ENCODE measurements at places on chromosomes 4 and X. TPM values are rescaled to one million over a fixed set of nuclear protein-coding genes. Genes with fewer than 3 reads are reported as not detected.

GRCh38 chr4:61501812-61502211 is 301.7 kb downstream of the ADGRL3 start:
- no peak for DNase-seq

DNA sequence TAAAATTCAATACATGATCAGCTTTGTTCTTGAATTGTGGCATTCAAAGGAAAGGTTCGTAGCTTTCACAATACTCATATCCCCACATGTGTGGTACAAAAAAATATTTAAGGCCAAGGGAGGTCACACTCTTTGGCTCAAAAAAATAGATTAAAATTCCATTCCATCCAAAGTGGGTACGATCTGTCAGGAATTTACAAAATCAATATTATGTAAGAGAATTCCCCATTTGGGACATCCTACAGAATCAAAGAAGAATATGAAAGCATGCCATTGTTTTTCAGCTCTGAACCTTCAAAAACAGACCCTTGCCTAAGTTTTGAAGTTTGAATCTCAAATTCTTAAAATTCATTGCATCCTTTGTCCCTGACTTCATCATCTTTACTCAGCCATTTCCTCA is 85.8 kb downstream of the MID1 start:
- DNase-seq, result no peak

The FANCB gene
- not detected for total RNA-seq

The NSD2 gene
- 19.9 TPM for total RNA-seq

DNA sequence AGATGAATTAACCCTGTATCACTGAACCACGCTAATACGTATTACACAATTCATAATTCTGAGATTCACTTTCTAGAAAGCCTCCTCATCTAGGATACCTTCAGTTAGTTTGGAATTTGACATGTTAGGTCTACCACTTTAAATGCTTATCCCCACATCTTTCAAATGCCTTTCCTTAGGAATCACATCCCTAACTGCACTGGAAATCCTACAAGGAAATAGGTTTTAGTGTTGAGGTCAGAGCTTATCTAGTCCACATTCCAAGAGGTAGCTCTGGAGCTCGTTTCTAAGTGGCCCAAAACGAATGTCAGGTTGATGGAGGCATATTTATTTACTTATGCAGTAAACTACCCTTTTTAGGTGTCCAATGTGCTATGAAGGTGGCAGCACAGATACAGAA is 18.0 kb downstream of the PDHA1 start:
- no peak for DNase-seq

DNA sequence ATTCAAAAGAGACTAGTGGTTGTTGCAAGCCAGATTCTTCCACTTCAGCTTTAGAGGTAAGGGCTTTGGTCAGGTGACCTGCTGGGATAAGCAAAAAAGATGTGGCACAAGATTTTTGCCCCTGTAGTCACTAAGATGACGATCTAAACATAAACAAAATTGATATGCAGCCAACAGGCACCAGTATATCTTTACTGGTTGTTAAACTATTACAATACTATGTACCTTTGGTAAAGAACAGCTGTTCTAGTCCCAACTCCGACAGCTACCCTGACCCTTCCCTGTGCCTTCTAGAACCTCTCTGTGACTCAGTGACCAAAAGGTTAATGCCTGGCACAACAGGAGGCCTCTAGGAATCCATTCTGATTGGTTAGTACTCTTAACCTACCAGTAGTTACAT is 59.6 kb downstream of the MGST2 start:
- DNase-seq, result no peak

GRCh38 chr4:7976025-7976424 is 36.4 kb upstream of the AFAP1 start:
- DNase-seq, result no peak

The ACSL1 gene
- 31.8 TPM for total RNA-seq

DNA sequence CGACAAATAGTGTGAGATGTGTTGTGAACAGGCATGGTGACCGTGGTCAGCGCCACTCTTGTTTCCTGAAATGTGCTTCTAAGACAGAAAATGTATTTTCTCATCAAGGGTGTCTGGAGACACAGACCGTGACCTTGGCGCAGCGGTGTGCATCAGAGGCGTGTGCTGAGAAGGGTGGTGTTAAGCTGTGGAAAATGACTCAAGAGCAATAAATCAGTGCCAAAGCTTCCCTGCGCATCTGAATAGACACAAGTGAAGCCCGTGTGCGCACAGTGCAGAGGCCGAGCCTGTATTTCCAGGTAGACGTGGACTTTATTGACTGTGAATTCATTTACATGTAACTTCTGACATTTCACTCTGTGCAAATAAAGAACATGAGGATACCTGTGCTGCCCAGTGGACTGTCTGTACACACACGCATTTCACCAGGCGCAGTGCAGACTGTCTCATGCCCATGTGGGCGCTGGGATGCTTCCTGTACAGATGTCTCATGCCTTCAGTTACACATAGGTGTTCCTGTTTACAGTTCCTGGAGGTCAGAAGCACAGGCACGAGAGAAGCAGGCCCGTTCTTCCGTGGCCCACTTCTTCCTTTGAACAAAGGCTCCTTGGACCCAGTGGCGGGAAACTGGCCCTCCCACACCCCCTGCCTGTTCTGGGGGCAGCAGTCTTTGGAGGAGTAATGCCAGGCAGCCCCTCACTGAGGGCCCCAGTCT is 31.9 kb downstream of the NSG1 start:
- DNase-seq, result no peak

- DNase-seq, result no peak
Measured at GRCh38 chrX:53882331-53882730, 161.9 kb downstream of the PHF8 start.

- no peak for DNase-seq
Measured at GRCh38 chrX:17025621-17026302, 79.3 kb downstream of the REPS2 start.

GRCh38 chr4:162151386-162151785 is 12.4 kb downstream of the FSTL5 start:
- DNase-seq, result no peak

The AMTN gene
- total RNA-seq, result not detected

The GYPB gene
- total RNA-seq, result not detected

GRCh38 chr4:188955066-188955465 is 815.8 kb downstream of the TRIML1 start:
- no peak for DNase-seq

DNA sequence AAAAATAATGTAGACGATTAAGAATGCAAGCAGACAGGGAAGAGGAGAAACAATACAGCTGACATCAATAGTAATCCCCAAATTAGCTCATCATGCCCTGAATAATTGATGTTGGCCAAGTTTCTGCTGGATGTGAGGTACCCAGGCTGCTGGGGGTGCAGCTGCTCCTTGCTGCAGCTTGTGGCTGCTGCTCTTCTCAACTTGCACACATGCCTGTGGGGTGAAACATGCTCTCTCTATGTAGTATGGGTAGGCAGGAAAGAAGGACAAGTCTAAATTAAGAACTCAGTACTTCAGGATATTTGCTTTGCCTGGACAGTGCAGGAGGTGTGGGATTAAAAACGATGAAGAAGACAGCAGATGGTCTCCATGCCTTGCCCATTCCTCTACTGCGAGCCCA is 16.7 kb downstream of the EDA2R start:
- DNase-seq, result no peak

The AWAT2 gene
- not detected for total RNA-seq

DNA sequence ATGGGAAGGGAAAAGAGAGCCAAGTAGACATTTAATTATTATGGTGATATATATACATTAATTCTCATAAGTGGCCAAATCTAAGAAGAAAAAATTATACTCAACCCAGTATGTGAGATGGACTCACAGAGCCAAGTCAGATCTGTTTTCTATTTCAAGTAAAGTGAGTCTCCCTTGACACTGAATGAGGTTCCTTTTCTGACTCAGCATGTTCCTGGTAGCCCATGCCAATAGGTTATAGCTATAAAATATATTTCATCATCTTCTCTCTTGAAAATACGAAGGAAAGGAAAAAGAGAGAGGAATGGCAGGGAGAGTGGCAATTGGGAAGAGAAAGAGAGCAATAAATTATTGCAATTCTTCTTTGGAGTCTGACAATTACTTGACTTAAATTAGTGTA is 68.8 kb upstream of the GRIA2 start:
- no peak for DNase-seq

DNA sequence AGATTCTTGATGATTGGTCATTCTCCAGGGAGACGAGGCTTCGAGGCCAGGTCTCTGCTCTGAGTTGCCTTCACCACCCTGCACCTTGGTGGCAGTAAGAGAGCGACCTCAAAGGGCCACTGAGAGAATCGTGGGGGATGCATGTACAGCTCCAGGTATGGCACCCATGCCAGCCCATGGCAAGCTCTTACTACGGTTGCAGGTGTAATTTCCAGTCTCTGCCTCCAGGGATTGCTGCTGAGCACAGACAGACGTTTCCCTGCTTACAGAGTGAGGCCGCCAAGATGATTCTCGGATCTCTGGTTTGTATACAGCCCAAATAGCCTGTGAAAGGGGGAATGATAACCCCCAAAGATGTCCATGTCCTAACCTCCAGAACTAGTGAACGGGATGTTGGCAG is 16.3 kb upstream of the DRD5 start:
- DNase-seq, result no peak

GRCh38 chr4:20362148-20362547 is 110.4 kb downstream of the SLIT2 start:
- DNase-seq, result no peak

The BRS3 gene
- total RNA-seq, result not detected

DNA sequence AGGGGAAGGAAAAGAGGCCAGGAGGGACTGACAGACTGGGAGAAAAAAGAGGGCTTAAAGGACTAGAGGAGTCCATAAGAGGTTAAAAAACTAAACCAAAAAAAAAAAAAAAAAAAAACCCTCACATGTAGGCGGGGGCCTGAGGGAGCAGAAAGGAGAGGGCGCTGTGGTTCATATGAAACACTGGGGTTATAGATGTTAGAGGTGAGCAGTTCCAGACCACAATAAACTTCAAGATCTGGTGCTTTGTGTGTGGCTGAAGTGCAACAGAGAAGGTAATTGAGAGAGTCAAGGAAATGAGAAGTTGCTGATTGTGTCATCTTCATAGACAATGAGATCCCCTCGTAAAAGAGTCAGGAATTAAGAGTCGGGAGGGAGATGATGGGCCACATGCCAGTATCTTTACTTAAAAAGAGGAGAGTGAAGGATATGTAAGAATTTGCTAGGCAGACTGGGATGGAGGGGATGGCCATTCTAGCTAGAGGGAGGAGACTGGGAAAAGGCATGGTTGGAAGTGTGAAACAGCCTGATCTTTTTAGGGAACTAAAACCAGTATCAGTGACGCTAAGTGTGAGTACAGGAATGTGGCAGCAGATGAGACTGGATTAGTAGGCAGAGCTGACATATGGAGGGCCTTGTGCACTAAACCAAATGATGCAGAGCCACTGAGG is 18.4 kb upstream of the OGT start:
- no peak for DNase-seq

DNA sequence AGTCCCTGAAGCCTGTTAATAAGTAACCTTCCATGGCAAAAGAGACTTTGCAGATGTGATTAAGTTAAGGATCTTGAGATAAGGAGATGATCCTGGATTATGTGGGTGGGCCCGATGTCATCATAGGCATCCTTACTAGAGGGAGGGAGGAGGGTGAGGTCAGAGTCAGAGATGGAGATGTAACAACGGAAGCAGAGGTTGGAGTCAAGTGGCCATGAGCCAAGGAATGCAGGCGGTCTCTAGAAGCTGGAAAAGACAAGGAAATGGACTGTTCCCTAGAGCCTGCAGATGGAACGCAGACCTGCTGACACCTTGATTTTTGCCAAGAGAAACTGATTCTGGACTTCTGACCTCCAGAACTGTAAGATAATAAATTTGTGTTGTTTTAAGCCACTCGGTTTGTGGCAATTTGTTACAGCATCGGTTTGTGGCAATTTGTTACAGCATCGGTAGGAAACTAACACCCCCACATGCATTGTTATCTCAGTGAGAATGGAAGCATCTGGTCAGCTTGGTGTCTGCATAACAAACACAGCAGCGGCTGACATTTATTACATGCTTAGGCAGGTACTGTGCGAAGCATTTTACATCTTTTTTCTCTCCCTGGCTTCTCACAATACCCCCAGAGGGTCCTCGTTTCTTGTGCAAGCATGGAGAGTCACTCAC is 55.6 kb downstream of the CLDN34 start:
- DNase-seq, result no peak

The FAM9B gene
- not detected for total RNA-seq

GRCh38 chrX:110015915-110016314 is 13.0 kb downstream of the TMEM164 start:
- no peak for DNase-seq

- DNase-seq, result no peak
Measured at GRCh38 chrX:9905288-9905687, 61.9 kb upstream of the CLDN34 start.

Measured in ascending aorta (tissue), 2 donors.